Suppressor macrophage treated with lipopolysaccharide for 1 hour (primary cell): ENCODE measurements at places on chromosomes 4 and X.

- DNase-seq, result no peak
Measured at GRCh38 chr4:26412381-26413372, 77.6 kb downstream of the CCKAR start.

DNA sequence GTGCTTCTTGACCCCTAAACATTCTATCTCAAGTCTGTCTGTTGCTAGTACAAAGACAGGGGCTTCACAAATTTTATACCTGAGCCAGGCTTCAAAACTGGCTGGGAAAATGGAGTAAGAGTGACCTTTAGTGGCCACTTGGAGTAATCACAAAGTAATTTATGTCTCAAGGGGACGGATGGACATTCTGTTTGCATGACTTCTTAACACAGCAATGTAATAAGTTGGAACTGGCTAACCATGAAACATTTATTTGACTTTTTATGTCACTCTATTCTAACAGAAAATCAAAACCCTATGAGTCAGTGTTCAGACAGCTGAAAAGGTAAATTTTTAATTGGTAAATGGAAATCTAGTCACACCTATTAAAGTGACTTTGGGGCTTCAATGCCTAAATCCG is 600.6 kb downstream of the ANKRD50 start:
- DNase-seq, result peak; percentile 39

DNA sequence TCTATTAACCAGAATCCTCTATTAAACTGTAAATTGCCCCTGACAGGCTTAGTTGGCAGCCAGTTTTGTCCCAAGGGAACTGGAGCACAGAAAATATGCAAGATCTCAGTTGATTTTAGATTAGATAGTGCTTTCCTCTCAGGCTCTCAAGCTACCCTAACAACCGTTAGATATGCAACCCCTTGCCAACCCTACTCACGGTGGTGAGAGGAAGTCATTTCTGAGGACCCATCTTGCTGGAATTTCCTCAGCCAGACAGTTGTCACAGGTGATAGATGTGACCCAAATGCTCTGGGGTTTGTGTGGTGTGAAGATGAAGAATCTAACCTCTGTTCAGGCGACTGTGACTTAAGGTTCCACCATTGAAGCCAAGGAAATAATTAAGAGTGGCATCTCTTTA is 447.1 kb downstream of the MID1IP1 start:
- no peak for DNase-seq

GRCh38 chr4:61292322-61292721 is 92.2 kb downstream of the ADGRL3 start:
- DNase-seq, result no peak

GRCh38 chr4:128424527-128425497 is 137.2 kb upstream of the PGRMC2 start:
- DNase-seq, result peak; percentile 5

- no peak for DNase-seq
Measured at GRCh38 chr4:20529691-20530090, 170.6 kb upstream of the PACRGL start.

GRCh38 chr4:142164767-142165500 is 528.6 kb downstream of the IL15 start:
- DNase-seq, result no peak

DNA sequence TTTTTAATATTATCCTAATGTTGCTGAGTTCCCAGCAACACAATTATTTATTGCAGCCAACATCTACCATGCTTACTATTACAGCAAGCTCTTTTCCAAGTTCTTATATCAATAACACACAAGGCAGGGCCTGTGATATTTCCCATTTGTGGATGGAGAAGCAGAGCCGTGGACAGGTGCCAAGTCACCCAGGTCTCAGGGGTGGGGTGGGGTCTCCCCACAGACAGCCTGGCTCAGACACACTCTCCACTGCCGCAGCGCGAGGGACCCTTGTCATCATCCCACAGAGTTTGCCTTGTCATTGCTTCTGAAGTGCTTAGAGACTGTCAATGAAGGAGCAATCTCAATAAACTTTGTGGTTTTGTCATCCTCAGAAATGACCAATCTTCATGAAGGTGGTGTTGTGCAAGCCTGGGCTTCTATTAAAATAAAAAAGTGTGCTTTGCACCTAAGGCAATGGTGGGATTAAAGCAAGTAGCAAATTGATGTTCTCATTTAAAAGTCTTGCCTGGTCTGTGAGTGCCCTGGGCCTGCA is 76.1 kb downstream of the SORBS2 start:
- DNase-seq, result peak; percentile 53

DNA sequence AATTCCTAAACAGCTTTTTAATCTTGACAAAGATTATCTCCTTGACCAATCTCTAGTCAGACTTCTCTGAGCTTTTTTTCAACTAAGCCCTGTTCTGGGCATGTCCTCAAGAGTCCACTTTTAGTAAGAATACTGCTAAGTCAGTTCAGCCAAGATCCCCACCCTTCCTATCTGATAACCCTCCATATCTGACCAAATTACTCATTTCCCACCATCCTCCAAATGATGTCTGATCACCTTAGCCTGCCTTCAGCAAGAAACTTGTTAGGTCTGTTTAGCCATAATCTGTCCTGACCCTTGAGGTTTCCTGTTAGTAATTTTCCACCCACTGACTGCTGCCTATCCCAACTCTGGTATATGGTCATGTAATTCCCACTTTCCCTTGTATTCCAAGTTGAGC is 65.2 kb downstream of the FAM13A start:
- DNase-seq, result no peak

DNA sequence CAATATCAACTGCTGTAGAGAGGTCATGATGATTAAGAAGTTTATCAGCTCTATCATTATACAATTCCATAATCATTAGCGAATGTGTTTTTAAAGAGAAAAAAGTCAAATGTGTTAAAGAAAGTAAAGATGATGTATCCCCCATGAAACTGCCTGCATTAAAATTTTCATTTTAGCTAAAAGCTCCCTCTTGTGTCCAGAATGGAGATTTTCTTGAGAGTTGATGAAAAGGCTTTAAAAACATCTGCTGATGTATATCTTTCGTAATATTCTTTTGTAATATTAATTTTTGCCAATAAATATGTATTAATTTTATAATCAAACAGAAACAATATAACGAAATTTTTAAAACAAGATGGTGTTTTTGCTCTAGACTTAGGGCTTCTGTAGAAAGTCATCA is 52.1 kb upstream of the LHFPL1 start:
- peak; percentile 6 for DNase-seq

DNA sequence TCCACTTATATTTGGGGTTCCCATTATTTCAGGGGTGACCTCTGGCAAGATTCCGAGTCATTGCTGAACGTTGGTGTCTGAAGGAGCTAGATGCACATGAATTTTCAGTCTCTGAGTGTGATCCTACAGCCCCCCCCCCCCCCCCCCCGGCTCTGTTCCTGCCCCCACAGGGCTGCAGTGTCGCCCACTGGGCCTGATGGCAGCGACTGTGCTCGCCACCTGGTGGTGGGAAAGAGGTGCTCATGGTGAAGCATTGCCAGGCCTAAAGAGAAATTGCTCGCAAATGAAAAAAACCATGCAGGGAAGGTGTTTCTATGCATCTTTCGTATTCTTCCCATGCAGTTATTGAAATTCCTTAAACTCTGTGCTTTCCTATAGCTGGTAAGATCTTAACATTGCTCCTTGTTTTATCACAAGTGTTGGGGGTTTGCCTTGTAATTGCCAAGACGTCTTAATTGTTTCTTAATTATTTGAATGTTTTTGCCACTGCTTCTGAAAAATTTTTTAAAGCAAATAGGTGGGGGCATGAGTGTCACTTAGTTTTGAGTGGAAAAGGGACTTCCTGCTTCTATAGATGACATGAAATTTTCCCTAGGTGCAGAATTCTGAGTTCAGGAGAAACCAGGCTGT is 63.2 kb downstream of the CLDN22 start:
- peak; percentile 44 for DNase-seq

DNA sequence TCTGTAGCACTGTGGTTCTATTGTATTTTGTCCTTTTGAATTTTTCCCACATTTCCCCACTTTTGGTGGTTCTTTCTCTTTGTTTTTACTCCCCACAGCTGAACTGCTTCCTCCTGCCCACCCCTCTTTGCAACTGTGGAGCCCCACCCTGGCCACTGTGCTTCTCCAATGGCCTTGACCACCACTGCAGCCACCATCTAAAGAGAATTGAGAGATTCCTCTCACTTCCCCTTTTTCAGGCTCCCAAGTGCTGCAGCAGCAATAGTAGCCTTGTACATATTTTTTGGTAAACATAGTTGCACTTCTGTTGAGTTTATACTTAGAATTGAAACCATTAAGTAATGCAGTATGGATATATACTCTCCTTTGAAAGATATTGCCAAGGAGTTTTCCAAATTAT is 51.3 kb upstream of the FRMPD3 start:
- no peak for DNase-seq

- DNase-seq, result no peak
Measured at GRCh38 chr4:82380344-82380743, 6.6 kb upstream of the HNRNPD start.

GRCh38 chr4:146550161-146550560 is 28.4 kb upstream of the SLC10A7 start:
- DNase-seq, result peak; percentile 37

GRCh38 chr4:6885953-6886557 is 23.6 kb upstream of the TBC1D14 start:
- DNase-seq, result peak; percentile 76

GRCh38 chr4:57156242-57156990 is 46.2 kb upstream of the IGFBP7 start:
- DNase-seq, result no peak

DNA sequence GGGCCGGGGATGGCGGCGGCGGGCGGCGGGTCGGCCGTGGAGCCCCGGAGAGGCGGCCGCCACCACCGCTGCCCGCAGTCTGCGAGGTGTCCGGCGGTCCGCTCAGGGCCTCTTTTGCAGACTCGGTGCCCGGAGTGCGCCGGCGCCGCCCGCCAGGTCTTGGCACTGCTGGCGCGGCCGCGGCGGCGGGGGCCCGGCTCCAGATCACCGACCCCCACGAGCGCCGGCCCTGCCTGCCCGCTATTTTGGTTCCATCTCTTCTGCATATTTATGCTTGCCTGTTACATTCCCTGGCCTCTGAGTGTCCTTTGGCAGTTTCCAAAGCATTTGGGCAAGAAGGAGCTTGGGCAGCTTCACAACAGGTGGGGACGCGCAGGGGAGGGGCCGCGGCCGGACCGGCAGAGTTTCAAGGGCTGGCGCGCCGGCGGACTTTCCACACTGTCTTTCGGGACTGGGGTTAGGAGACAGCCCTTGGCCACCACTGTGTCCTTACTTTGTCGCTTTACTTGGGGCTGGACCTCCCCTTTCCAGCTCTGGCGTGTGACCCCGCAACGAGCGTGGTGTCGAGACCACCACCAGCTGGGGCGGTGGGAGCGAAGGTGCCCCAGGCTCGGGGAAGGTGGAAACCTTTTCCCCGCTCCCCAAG is 668 bp upstream of the TAPT1 start:
- peak; percentile 71 for DNase-seq

- peak; percentile 65 for DNase-seq
Measured at GRCh38 chrX:24242649-24243175, 71.2 kb downstream of the SUPT20HL2 start.

- no peak for DNase-seq
Measured at GRCh38 chr4:76969495-76969894, 19.9 kb downstream of the SEPTIN11 start.

- no peak for DNase-seq
Measured at GRCh38 chr4:2047031-2047660, 12.0 kb upstream of the NAT8L start.

DNA sequence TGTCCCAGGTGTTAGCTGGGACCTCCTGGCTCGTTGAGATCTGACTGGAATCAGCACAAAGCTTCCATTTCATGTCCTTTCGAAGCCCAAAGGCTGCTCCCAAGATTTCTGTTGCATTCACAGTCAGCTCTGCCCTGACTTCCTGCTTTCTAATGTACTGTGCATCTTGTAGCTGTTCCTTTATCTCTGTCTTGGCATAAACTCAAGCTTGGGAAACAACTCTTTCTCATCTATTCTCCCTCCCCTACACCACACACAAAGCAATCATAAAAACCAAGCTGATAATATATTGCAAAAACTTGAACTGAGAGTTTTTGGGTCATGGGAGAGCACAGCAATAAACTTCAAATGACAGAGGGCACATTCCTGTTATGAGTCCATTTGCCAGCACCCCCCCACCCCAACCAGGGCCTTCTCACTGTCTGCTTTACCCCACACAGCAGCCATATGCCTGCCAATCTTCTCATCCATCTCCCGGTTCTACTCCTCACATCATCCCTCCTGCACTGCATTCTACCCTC is 76.3 kb downstream of the SYNPO2 start:
- DNase-seq, result no peak

GRCh38 chr4:15899511-15899910 is 39.0 kb downstream of the FGFBP1 start:
- no peak for DNase-seq

DNA sequence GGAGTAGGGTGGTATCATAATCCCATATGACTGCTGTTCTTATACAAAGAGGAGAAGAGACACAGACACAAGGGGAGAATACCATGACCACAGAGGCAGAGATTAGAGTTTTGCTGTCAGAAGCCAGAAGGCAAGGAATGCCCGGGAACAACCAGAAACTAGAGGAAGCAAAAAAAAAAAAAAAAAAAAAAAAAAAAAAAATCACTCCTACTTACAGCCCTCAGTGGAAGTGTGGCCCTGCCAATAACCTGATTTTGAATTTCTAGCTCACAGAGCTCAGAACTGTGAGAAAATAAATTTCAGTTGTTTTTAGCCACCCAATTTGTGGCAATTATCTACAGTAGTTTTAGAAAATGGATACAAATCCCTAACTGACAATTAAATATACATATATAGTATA is 30.4 kb upstream of the UBE2NL start:
- DNase-seq, result no peak

DNA sequence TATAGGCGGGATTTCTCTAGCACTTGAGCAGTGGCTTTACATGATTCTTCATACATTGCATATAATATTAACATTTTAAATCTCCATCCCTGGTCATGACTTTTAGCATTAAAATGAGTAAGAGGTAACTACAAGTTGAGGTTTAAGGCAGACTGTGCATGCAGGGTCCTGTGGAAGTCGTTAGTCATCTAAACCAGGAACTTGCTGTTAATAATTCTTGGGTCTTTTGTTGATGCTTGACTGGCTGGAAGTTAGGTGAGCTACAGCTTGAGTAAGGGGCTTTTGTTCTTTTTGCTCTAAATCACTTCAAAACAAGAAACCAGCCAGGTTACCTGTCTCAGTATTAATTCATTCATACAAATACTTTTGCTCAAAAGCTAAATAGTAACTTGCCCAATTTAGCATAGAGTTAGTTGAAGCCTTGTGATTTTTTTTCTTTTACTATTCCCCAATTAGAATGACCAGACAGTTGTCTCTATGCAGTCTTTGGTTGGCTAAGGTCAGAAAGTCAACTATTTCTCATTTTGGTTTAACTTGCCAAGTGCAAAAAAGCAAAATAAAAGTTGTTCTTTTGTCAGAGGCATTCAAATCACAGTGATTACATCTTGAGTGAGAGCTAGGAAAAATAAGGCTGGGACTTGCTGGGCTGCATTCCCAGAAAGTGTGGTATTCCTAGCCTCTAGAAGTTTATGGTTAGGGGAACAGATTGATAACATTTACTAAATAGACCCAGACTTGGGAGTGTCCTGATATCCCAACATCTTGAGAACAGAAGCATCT is 516.9 kb downstream of the PDHA2 start:
- no peak for DNase-seq

- no peak for DNase-seq
Measured at GRCh38 chrX:108359806-108360602, 78.2 kb downstream of the COL4A6 start.
